ENCODE measurements at places on chromosomes 3 and 15.

- DNase-seq, result no peak
Observed at GRCh38 chr3:123783050-123783689, 101.0 kb downstream of the MYLK start.

DNA sequence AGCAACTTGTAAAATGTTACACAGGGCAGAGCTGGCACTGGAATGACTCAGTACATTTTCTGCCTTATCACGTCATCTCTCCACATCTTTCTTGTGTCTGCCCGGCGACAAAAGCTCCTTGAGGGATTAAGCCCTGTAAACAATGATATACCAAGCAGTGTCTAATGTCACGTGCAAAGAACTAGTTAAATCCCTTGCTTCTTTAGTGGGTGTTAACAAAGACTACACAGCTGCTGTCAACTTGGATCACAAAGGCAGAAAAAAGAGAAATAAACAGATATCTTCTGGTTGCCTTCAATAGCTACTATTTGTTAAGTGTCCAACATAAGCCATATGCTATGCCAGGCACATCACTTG, 48.1 kb upstream of the FRMD4B start:
- DNase-seq, result no peak

DNA sequence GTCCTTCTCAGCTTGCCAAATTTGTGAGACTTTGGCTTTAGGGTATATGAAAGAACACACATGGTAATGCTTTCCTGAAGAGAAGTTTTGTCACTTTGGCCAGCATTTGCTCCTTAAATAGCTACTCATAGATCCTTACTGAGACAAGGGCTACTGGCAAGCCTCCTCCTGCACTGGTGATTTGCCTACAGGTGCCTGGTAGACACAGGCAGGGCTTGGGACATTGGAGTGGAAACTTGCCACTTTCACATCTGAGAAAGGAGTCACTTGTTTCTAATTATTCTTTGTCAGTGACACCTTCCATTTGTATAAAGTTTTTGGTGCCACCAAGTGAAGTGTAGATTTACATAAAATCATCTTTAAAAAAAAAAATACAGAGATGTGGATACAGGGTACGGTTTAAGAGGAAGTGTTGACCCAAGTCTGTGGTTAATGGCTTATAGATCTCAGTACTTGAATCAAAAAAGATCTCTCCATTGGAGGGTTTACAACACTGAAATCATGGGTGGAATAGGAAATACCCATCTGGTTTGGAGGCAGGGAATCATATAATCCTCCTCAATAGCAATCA, 132.8 kb upstream of the GADL1 start:
- no peak for DNase-seq

GRCh38 chr3:185744997-185745843, 79.6 kb downstream of the IGF2BP2 start:
- no peak for DNase-seq

- no peak for DNase-seq
Observed at GRCh38 chr3:59043391-59043790, 6.4 kb downstream of the CFAP20DC start.

DNA sequence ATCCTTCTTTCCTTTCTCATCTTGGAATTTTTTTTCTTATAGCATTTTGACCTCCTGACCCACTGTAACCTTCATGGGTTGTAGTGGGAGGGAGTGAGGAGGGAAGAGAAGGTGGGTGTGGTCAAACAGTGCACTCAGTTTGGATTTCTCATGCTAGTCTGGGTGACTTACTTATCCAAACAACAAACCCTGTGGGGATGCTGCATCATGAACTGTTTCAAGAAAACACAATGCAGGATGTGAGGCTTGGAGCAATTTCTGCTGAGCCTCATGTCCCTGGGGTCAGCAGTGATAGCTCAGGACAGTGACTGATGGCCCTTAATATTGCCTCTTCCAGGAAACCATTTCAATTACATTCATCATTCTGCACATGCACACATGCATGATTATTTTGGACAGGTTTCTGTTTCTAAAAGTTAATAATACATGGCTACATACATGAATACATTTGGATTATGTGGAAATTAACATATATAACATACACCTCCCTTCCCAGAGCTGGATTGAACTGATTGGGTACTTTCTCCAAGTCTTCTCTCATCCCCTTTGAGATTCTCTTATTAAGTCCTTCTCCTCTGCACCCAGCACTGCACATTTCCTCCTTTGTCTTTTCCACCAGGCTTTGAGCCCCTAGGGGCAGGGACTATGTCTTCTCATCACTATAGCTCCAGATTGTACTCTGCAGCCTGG, 61.2 kb downstream of the ADAMTSL3 start:
- DNase-seq, result no peak

GRCh38 chr3:158267015-158267414, 157.1 kb downstream of the RSRC1 start:
- DNase-seq, result no peak

- no peak for DNase-seq
Observed at GRCh38 chr3:88616413-88616812, 466.7 kb downstream of the C3orf38 start.

DNA sequence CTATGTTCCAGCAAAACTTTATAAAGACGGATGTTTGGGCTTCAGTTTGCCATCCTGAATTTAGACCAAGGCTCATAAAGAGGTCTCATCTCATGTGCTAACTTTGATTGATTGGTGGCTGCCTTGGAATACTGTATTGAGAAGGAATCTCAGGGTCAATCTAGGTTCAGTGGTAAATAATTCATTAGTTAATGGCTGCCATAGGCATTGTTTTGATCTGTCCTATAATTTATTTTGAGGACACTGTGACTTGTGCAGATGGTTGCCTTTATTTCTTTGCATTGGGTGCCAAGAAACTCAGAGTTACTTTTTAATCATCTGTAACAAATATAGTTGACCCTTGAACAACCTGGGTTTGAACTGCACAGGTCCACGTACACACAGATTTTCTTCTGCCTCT, 159.8 kb downstream of the B3GALNT1 start:
- DNase-seq, result no peak

GRCh38 chr3:124504332-124505059, 225.8 kb upstream of the UMPS start:
- no peak for DNase-seq

GRCh38 chr3:48798998-48799397, 48.7 kb downstream of the PRKAR2A start:
- DNase-seq, result no peak

DNA sequence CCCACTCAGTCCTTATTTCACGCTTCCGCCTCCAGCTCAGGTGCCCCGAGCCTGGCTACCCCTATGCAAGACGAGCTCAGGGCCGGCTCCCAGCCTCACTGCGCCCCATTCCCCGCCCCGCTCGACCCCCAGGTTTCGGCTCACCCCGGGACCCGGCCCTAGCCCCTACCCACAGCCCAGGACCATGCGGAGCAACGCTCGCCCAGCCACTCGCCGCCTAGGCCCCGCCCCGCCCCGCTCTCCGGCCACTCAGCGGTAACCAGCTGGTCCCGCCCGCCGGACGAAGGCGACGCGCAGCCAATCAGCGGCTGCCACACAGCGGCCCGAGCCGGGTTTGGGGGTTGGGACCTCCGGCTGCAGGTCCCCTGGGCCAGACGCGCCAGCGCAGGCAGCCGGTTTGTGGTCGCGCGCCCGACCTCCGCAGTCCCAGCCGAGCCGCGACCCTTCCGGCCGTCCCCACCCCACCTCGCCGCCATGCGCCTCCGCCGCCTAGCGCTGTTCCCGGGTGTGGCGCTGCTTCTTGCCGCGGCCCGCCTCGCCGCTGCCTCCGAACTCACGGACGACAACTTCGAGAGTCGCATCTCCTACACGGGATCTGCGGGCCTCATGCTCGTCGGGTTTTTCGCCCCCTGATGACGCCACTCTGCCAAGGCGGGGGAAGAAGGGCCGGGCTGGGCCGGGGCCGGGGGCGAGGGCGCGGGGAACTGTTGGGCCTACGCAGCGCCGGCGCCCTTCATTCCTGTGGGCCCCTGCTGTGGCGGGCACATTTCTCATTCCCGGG, at the start of gene CATSPER2:
Gene CATSPER2 (minus strand): TSS at position 196 of the 781 bp plus-strand sequence. CDS start 783 bp downstream, outside the sequence.
- DNase-seq, result no peak

DNA sequence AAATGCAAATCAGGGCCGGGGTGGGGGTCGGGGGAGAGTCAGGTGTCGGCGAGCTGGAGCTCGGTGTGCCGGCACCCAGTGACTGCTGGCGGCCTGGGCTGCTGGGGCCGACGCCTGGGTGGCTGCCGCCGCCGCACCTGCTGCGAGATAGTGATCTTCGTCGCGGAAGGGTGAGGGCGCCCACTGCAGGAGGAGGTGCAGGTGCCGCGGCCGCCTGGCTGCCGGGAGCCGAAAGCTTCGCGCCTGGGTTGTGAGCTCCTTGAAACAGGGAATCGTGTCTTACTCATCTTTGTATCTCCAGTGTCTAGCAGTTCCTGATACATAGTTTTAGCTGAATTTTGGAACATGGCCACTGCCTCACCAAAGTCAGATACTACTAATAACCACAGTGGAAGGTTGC, 64.0 kb upstream of the CPOX start:
- peak; percentile 26 for DNase-seq

GRCh38 chr3:143831208-143831607, 17.1 kb downstream of the SLC9A9 start:
- DNase-seq, result no peak

DNA sequence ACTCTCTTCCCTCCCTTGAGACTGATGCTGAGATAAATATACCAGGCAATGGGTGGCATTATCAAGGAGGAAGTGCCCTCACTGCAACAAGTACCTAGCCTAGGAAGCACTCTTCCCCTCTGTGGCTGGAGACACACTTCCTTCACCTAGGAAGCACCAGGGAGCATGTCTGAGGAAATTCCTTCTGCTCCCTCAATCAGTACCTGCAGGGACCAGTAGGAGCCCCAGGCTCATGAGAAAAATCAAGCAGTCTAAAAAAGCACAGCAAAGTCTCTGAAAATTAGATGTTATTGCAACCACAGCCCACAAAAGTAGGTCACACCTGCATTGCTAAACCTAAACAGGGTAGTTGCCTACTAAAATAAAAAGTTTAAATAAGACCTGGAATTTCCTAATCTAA, 78.2 kb upstream of the TRPM1 start:
- no peak for DNase-seq

DNA sequence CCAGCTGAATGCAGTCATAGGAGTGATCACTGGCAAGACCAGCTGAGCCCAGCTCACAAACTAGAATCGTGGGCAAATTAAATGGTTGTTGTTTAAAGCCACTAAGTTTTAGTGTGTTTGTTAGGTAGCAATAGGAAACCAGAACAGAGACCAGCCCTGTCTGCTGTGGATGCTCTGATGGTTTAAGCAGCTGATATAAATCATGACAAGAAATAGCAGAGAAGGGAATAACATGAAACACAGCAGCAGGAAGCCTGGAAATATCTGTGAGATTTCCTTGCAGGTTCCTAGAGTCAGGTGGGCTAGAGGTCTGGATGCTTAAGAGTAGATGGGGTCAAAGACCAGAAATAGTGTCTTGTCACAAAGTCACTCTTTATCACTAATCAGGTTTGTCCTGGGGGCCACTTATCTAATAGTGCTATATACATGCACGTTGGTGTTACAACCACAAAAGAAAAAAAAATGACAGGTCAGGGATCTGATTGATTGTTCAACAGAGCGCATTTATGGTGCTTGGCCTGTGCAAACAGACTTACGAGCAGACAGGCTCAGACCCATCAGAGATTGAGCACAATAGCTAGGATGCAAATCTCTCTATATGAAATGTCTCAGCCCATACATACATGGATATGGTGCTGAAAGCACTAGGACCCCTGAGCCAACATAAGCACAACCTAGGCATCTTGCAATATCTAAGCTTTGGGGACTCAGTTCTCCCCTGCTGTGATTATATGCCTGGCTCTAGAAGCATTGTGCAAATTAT, 967.7 kb downstream of the AGBL1 start:
- no peak for DNase-seq

DNA sequence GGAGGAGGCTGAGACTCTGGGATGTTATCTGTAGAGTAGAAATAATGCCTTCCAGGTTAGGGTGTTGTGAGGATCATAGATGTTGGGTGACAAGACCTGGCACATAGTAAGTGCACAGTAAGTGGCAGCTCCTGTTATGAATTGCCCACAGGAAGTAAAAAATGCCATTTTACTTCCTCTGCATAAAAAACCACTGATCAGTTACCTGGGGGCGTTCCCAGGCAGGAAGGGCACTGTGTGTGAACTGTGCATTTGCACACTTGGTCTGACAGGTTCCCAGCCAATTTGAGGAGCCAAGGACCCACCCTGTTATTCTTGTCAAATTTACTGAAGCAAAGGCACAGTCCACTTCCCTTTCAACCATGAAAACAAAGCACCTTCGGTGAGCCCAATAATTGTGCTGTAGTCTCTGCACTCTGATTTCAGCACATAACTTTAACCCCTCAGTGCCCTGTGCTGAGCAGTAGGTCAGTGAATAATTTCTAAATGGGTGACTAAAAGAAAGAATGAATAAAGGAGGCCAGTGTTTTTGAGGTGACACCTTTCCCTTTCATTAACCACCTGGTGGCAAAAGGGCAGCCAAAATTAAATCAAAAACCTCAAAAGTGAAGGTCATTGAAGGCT, 85.8 kb upstream of the ARHGEF3 start:
- no peak for DNase-seq

DNA sequence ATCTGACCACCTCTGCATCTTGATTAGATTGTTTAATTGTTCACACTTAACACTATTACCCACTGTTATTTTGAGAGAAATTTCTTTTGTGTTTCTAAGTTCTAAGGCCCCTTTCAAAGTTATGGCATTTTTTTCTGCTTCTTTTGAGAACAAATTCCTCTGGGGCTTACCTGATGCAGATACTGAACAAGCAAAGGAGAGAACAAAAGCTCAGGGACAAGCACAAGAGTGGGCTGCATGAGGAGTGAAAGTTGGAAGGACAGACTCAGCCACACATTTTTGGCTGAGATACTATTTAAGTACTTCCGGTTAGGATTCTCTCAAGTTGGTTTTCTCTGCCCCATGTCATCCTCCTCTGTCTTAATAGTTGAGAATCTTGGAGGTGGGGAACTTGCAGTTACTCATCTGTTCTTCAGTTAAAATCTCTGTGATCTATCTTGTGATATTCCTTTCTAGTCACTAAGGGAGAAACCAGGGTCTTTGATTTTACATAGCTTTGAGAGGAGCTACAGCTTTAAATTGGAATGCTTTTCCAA, 54.7 kb downstream of the CMTM6 start:
- no peak for DNase-seq
